Choroid plexus epithelial cell (primary cell): ENCODE measurements at places on chromosomes 2 and 18.

DNA sequence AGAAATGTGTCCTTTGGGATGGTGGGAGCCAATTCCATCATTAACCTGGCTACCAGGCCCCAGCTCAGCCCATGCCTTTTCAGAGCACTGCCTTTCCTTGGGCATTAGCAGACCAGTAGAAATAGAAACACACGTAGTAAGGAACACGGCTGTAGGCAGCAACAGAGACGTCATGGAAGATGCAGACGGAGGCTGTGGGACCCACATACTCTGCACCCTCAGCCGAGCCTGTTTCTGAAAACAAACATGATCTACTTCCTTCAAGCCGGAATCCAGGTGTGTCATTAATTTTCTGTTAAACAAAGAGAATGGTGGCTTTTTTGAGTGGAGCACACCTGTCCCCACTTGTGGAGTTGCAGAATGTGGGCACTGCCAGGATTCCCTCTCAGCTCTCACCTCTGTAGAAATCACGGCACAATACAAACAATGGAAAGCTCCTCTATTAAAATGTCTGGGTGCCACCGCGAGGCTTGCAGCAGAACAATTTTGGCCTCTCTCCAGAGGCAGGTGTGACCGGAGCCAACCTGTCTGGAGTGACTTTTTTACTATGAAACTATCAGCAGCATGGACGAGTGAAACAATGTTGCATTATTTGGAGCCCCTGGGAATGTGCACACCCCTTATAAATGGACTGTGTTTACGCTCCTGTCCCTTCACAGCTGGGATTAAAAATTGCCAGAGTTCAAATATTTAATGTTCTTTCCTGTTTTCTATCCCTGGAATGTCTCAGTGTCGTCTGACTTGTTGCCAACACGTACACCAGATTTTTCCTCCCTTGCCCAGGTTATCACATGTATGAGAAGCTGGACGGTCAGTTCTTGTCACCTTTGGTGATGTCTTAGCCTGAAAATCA is 31.7 kb downstream of the SPP2 start:
- no peak for DNase-seq

DNA sequence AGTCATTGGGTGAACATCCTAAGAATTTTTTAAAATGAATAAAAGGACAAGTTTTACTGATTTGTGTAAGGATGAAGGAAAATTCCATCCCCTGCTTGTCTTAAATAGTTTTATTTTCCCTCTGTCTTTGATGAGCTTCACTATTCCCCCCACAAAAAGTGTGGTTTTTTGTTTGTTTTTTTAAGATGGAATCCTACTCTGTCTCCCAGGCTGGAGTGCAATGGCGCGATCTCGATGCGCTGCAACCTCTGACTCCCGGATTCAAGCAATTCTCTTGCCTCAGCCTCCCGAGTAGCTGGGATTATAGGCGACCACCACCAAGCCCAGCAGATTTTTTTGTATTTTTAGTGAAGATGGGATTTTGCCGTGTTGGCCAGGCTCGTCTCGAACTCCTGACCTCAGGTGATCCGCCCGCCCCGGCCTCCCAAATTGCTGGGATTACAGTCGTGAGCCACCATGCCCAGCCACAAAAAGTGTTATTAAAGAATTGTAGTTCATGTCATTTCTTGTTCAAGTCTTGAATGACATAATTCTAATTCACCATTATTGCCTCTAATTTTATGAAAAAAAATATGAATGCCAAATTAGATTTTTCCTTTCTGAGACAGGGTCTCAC is 91.7 kb downstream of the AGPS start:
- DNase-seq = no peak

GRCh38 chr2:70886541-70886987 is 49.1 kb upstream of the ATP6V1B1 start:
- DNase-seq = no peak

GRCh38 chr2:111201214-111201613 is 80.5 kb downstream of the BCL2L11 start:
- DNase-seq = no peak
